ENCODE measurements at places on chromosomes 1 and 21.

- no peak for DNase-seq
Observed at GRCh38 chr1:52955129-52955970, 28.3 kb downstream of the SCP2 start.

DNA sequence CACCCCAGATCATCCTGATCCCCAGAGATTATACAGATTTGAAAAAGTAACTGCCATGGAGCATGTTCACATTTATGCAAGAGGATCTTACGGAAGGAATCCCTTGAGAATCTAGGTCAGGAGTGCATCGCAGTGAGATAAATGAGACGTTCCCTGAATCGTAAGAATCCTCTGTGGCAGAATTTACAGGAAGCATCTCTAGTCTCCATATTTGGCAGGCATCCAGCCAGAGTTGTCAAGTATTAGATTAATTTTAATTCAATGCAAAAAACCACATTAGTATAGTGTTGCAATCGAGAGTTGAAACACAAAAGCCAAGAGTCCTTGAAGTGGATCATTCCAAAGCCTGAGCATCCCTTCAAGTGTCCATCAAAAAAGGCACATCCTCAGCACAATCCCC, 100.8 kb downstream of the RRAGC start:
- DNase-seq, result no peak

GRCh38 chr1:234515411-234515810, 36.4 kb upstream of the TARBP1 start:
- DNase-seq, result no peak

DNA sequence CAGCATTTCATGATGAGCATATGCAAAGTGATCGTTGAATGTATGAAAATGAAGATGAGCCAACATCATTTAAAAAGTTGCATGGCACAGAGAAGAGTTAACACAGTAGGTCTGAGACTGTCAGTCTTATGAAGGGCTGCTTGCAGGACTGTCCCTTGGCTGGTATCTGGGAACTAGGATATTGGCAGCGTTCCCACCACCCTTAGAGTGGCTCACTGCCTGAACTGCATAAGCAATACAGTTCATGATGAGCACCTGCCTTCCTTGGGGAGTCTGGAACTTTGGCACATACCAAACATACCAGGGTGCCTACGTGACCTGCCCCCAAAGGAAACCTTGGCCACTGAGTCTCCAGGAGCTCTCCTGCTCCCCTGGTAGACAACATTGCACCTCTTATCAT, 161.8 kb downstream of the DSCAM start:
- DNase-seq, result no peak

DNA sequence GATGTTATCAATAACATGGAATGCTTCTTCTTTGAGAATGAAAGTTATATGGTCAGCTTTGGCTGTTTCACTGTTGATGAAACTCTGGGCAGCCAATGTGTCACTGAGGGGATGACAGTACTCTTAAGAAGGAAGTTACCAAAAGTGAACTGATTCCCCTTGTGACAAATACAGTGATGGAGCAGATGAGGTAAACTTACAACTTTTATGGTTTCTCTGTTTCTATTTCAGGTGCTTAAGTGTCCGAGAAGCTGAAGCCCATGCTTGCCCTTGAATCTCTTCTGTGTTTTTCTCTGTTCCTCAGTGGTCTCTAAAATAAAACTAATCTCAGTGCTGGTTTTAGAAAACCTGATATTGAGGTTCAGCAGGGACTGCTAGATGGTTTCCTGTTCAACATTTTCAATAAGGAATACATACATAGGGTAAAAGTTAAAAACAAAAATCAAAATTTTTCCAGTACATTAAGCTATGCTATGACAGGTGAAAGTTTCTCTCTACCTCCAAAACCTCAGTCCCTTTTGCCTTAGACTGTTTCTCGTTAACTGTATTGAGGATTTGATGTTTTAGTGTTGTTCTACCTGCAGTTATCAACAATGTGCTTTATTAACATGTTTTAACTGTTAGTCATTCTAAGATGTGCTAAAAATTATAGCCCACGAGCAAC, 454.4 kb upstream of the ADGRL4 start:
- no peak for DNase-seq

GRCh38 chr1:203559523-203559922, 65.6 kb downstream of the OPTC start:
- no peak for DNase-seq

GRCh38 chr1:3267550-3268270, 186.8 kb upstream of the ARHGEF16 start:
- DNase-seq, result no peak

DNA sequence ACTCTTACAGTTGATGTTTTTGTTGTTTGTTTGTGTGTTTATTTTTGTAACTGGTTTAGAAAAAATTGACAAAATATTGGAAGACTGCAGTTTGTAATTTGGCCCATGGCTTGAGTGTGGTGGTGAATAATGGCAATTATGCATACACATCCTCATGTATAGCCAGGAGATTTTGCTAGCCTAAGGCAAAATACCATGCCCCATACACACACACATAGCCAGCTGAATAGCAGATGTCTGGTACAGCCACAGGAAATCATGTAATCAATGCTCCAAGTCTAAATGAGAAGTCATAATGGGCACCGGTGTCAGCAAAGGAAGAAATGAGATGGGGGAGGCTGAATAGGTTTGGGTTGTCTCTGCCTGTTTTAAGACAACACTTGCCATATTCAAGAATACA, 135.2 kb upstream of the COA6 start:
- DNase-seq, result no peak

- no peak for DNase-seq
Observed at GRCh38 chr1:20949871-20950590, 162.9 kb upstream of the HP1BP3 start.

- DNase-seq, result no peak
Observed at GRCh38 chr21:26238646-26239045, 68.1 kb upstream of the APP start.

GRCh38 chr1:111515291-111516004, 12.0 kb upstream of the ADORA3 start:
- no peak for DNase-seq
